ENCODE measurements at places on chromosomes 4 and X.

GRCh38 chr4:5957076-5957475 is 61.2 kb downstream of the C4orf50 start:
- no peak for DNase-seq

- no peak for DNase-seq
Measured at GRCh38 chrX:145532176-145532780, 285.0 kb downstream of the SPANXN1 start.

- no peak for DNase-seq
Measured at GRCh38 chr4:139315221-139315675, 13.0 kb upstream of the NDUFC1 start.

GRCh38 chr4:38179690-38180377 is 219.6 kb downstream of the PTTG2 start:
- DNase-seq, result peak; percentile 76

GRCh38 chr4:181599134-181599533 is 644.1 kb upstream of the TENM3 start:
- no peak for DNase-seq

- no peak for DNase-seq
Measured at GRCh38 chr4:8615921-8616787, 23.6 kb downstream of the CPZ start.

DNA sequence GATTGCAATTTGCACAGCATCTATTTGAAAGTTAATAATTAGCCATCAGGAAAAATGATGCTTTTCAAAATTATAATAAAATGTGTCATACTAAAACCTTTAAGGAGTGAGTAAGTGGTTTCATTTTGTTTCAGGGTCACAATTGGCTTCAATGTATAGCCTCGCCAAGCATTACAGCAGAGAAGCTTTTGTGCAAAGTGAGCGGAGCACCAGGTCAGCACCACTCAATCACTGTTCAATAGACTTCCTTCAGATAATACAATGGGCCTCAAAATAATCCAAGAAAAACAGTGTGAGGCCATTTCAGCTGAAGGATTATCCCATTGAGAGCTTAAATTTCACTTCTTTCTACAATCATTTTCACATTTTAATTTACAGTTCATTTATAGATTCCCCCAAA is 409.2 kb upstream of the SLIT2 start:
- no peak for DNase-seq

DNA sequence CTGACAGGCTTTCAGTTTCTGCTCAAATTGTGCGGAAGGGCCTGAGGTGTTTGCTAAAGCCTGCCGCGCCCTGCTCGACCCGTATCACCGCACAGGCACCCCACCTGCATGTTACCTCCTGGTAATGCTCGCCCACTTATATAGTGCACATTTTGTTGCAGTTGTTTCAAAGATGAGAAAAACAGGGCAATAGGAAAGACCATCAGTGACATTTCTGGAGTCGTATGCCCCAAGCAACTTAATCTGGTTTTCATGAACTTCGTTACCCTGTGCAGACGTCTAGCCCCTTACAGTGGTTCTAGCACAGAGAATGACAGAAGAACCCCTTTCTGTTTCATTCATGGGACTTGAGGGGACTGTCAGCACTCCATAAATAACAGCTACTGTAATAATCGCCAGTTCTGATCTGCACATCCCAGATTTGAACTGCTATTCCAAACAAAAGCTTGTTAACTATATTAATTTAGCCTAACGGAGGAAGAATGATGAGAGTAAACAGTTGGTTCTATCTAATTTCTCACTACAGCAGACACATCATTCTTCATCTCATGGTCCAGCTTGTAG is 940 bp upstream of the DCTD start:
- no peak for DNase-seq

- DNase-seq, result no peak
Measured at GRCh38 chr4:55018978-55019377, 106.4 kb downstream of the KDR start.

GRCh38 chr4:57081651-57082621 is 28.2 kb downstream of the IGFBP7 start:
- DNase-seq, result no peak

GRCh38 chr4:174266416-174266815 is 17.1 kb downstream of the FBXO8 start:
- no peak for DNase-seq

- DNase-seq, result no peak
Measured at GRCh38 chr4:61309616-61310015, 109.5 kb downstream of the ADGRL3 start.

- DNase-seq, result no peak
Measured at GRCh38 chrX:139209342-139209741, 321.2 kb upstream of the F9 start.

DNA sequence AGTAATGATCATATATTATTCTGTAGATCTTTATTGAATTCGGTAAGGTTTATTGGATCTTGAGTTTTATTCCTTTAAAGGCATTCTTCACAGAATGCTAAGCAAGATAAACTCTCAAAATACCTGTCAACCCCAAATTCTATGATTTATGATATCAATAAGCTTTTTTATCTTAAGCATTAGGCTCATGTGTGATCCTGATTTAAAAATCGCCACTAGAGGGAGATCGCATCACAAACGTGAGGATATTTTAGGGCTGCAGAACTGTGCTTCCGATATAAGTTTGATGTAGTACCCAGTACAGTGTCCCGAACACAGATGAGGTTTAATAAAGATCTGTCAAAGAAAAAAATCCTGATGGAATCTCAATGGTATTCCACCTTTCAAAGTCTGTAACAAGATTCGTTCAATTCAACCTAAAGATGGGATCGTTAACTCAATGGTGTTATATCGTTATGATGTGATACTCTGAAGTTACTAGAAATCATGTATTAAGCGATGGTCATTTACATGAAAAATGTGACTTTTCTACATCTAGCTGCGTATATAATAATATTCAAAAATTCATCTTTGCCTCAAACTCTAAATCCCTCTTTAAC is 169.0 kb downstream of the CORIN start:
- DNase-seq, result peak; percentile 7

- no peak for DNase-seq
Measured at GRCh38 chrX:73765776-73766430, 202.9 kb downstream of the CHIC1 start.

- DNase-seq, result no peak
Measured at GRCh38 chrX:14802943-14803710, 69.7 kb downstream of the FANCB start.

GRCh38 chr4:73978886-73979285 is 2.9 kb downstream of the PF4 start:
- no peak for DNase-seq

DNA sequence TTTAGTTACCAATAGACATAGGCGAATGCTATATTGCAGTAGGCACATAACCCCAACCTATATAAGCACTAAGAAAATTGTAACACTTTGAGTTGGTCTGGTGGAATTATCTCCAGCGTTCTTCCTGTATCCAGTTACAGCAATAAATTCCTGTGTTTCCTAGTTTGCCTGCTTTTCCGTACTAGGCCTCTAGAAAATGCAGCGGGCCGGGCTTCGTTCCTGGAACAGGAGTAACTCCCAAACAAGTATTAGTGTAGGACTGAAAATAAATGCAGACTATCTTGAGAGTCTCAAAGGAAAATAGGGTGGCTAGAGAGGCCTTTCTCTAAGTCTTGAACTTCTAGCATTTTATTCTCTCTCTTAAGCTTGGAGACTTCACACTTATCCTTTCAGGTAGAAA is 159.8 kb downstream of the OR13H1 start:
- no peak for DNase-seq

DNA sequence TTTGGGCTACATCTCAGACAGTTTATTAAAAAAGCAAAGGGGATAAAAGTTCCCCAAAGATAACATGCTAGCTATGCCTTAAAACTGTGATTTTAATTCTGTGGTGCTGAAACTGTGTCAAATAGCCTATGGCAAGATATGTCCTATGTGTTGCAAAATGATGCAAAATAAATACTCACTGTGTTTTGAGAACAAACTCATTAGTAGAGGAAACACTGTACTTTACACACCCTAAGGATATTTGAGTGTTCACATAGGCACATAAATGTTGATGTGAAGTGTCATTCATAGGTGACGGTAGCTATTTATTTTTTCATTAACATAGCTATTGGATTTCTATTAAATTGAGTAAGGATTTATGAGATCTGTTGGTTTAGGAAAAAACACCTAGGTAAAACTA is 351.9 kb downstream of the FAT4 start:
- DNase-seq, result no peak

- no peak for DNase-seq
Measured at GRCh38 chr4:99099311-99099710, 10.7 kb upstream of the ADH5 start.

- no peak for DNase-seq
Measured at GRCh38 chrX:71997320-71997719, 86.7 kb downstream of the NHSL2 start.

Data from stimulated activated CD4-positive, alpha-beta T cell treated with anti-CD3 and anti-CD28 coated beads, Interleukin-15, amount 100 ng/mL, for 24 hours (primary cell).